Smooth muscle cell of the coronary artery (primary cell): ENCODE measurements at places on chromosomes 16 and 17. TPM values are rescaled to one million over a fixed set of nuclear protein-coding genes. Genes with fewer than 3 reads are reported as not detected.

DOC2A gene
- 0.08 and 0.23 TPM in 2 replicates for total RNA-seq

KCNG4 gene
- total RNA-seq: not detected in 2 replicates

KRT15 gene
- total RNA-seq: 0.35 and 0.90 TPM in 2 replicates

IRF8 gene
- not detected in 2 replicates for total RNA-seq

ZNF385C gene
- total RNA-seq: under 0.01 TPM in 1 of 2 replicates, not detected in the other

TNS4 gene
- not detected in 2 replicates for total RNA-seq

PRMT7 gene
- 32.9 and 84.5 TPM in 2 replicates for total RNA-seq

CRISPLD2 gene
- total RNA-seq: 0.98 and 2.8 TPM in 2 replicates

GLTPD2 gene
- total RNA-seq: not detected in 2 replicates

JPH3 gene
- not detected in 2 replicates for total RNA-seq

KREMEN2 gene
- total RNA-seq: not detected in 2 replicates

SLC16A11 gene
- 0.08 and 0.12 TPM in 2 replicates for total RNA-seq

ENKD1 gene
- 11.8 and 13.8 TPM in 2 replicates for total RNA-seq

YBX2 gene
- total RNA-seq: not detected in 2 replicates
